Stomach (tissue), 19 donors: ENCODE measurements at places on chromosomes 16 and 17. TPM values are rescaled to one million over a fixed set of nuclear protein-coding genes. Genes with fewer than 3 reads are reported as not detected.

DNA sequence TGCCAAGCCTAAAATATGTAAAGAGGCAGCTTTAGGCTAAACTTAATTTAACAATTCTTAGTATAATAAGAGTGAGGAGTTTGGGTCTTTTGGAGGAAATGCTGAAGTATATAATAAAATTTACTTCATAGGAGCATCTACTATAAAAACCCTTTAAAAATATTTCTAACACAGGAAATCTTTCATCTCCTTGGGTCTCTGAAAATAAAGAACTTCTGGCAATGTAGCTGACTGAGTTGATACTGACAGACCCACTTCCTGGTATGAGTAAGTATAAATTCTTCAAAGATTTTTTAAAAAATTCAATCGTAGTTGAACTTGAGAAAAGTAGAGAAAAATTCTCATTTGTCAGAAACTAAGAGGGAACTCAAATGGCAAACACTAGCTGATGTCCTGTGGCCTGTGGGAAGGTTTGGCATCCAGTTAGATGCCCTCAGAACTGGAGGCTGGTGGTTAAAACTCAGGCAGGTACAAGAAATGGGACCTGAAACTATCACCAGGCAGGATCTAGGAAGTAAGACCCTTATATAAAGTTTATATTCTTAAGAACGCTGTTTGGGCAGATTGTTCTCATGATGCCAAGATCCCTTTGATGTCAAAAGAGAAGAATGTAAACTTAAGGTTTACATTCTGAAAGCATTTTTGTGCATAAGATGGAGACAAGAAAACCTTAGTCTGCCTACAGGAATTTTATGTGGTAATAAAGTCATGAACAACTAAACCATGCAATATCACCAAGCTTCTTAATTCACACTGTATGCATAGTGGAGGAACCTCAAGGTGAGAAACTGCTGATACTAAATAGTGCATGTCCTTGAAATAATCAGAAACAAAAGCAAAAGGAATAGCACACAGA lies 6.2 kb downstream of the KRTAP4-6 start:
- DNase-seq, result no peak

GAA gene
- 63.4 TPM for total RNA-seq

- DNase-seq, result peak; percentile 18
Measured at GRCh38 chr17:52419229-52419641, 260.7 kb upstream of the CA10 start.

DNA sequence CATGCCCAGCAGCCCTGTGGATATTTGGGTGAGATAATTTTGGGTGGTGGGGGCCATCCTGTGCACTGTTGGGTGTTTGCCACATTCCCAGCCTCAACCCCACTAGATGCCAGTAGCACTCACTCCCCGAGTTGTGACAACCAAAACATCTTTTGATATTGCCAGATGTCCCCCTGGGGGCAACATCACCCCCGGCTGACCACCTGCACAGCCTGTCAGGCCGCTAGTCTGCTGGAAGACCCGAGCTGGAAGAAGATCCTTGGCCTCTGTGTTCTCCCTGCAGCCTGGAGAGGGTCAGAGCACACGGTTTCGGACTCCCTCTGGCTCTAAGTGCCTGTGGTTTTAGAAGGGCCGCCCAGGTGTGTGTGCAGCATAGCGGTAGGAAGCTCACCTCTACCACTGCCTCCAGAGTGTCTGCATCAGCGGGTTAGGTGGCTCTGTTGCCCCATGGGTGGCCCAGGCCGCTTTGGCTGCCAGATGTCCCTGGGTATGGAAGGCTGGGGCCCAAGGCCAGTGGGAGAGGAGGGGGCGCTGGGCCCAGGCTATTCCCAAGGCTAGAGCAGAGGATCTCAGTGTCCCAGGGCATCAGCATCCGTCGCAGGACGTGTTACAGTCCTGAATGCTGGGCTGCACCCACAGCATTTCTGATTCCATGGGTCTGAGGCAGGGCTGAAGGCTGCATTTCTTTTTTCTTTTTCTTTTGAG lies 195.8 kb upstream of the GSE1 start:
- DNase-seq, result no peak

- no peak for DNase-seq
Measured at GRCh38 chr16:21702276-21702675, 38.5 kb downstream of the OTOA start.

DNA sequence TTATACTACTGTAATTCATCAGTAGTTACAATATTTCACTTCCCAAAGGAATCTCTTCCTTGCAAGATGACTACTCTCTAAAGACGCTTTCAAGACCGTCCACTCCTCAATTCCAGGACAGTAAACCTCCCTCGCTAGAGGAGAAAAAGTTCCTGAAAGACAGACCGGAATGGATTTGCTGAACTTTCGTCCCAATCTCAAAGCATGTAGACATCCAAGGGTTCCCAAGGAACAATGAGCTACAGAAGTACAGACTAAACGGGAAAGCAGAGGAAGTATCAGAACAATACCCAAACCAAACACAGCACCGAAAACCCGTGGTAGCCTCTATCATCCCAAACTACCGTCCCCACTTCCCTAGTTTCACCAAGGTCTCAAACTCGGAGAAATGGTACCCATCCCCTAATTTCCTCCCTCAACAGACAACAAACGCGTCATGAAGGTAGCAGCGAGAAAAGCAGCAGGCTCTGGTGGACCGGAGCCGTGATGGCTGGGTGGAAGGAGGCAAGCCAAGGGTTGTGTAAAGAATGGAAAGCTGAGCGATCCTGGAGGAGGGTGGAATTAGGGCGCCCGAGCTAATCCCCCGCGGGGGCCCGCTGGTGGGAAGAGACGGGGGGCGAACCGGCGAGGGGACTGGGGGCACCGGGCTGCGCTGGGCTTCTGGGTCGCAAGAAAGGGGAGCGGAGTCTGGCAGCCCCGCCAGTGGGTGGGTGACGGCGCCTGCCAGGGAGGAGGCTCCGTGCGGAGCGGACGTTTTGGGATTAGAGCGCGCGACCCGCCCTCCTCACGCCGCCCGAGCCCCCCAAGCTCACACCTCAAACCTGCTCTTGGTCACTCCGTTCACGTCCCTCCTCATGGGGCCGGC lies 647 bp downstream of the FBXL20 start:
- no peak for DNase-seq

DNA sequence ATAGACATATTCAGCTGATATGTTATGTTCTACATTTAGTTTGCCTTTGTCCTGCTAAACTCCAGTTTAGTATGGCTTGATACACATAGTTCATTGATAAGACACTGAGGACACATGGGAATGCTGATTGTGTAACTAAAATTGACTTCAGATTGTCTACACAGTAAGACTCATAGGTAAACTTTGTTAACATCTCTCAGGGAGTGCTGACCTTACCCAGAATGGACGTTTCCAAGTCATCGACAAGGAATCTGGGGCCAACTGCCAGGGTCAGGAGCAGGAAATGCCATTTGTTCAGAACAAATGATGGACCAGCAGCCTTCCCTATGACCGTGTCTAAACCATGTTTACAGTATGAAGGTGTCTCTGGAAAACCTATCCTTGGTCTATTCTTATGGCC lies 58.7 kb downstream of the DYNLRB2 start:
- DNase-seq, result no peak

ALOX15B gene
- 7.0 TPM for total RNA-seq

SEBOX gene
- total RNA-seq, result not detected

DNA sequence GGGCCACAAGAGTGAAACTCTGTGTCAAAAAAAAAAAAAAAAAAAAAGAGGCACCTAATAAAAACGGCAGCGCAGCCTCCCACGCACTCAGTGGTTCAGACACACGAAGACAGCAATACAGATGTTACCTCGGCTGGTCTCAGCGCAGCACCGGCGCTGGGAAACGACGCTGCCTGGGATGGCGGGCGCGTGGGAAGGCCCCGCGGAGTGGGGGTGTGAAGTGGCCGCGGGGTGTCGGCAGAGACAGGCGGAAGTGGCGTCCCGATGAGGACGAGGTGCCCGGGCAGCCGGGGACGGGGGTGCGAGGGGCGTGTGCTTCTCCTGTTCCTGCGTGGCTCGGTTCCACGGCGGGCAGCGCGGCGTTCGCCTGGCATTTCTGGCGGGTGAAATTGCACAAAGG lies 179.4 kb downstream of the BANP start:
- no peak for DNase-seq

- no peak for DNase-seq
Measured at GRCh38 chr17:79936641-79937381, 97.6 kb upstream of the CBX4 start.

- DNase-seq, result no peak
Measured at GRCh38 chr17:17059301-17059890, 17.1 kb downstream of the MPRIP start.

DNA sequence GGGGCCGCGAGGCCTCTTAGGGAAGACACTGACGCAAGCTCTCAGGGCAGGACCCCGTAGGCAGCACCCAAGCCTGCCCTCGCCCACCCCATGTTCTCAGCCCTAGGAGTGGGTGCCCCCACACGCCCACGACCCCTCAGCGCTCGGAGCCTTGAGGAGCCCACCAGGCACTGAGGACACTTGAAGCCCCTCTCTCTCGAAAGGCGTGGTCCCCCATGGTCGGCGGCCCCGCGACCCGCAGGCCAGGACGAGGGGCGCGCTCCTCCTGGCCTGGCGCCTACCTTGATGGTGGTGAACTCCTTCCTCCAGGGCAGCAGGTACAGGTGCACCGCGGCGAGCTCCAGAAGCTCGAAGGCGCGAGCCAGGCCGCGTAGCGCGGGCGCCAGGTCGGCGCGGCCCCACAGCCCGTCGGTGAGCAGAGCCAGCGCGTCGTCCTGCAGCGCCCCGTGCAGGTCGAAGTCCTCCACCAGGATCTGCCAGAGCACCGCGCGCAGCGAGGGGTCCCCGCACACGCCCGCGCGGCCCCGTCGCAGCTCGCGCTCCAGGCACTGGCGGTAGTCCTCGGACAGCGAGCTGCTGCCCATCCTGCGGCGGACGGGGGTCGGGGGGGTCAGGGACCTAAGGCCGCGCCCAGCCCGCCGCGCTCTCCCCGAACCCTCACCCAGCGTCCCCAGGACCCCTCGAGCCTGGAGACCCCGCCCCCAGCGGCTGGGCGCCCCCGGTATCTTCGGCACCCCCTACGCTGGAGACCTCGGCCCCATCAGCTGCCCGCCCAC lies 668 bp downstream of the SPATA2L start:
- peak; percentile 76 for DNase-seq

PIRT gene
- total RNA-seq, result not detected

GRCh38 chr16:56892705-56893104 lies 27.7 kb downstream of the SLC12A3 start:
- DNase-seq, result no peak

GRCh38 chr16:9256196-9256595 lies 164.8 kb downstream of the HAPSTR1 start:
- peak; percentile 31 for DNase-seq

GRCh38 chr17:34354637-34355036 lies 1.6 kb upstream of the CCL13 start:
- no peak for DNase-seq

GRCh38 chr16:50311134-50311528 lies 44.8 kb downstream of the ADCY7 start:
- DNase-seq, result peak; percentile 20

GRCh38 chr17:50939795-50940684 lies 73.9 kb upstream of the TOB1 start:
- no peak for DNase-seq

GRCh38 chr16:24583494-24583893 lies 44.1 kb downstream of the RBBP6 start:
- DNase-seq, result no peak
